ENCODE measurements at places on chromosomes 2 and 18. TPM values are rescaled to one million over a fixed set of nuclear protein-coding genes. Genes with fewer than 3 reads are reported as not detected.

- H3K36me3 ChIP-seq: no peaks in the 10 kb centered on the region
- no peak overlapping the region for H3K4me3 ChIP-seq
- no peaks in the 10 kb centered on the region for H3K27me3 ChIP-seq
- H3K4me1 ChIP-seq: no peaks in the 10 kb centered on the region
- no peak overlapping the region for H3K27ac ChIP-seq
These were observed 569.1 kb downstream of the ARHGAP15 start for GRCh38 chr2:143698352-143698751.

DNA sequence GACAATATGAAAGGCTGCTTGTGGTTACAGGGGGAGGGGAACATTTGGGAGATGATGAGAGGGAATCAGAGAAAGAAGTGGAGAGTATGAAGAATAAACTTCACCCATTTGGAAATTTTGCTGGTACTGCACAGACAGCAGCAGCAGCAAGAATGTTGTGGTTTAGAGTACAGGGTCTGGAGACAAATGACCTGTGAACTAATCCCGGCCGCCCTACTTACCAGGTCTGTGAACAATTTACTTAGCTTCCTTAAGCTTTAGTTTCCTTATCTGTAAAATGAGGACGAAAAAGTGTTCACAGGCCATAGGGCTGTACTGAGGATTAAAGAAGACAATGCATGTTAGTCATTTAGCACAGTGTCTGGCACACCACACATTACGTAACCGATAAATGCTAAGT, 685.4 kb upstream of the CELF4 start:
- H3K27me3 ChIP-seq: no peaks in the 10 kb centered on the region
- no peak overlapping the region for H3K4me3 ChIP-seq
- no peak for DNase-seq
- no peaks in the 10 kb centered on the region for H3K4me1 ChIP-seq

- no peaks in the 10 kb centered on the region for H3K36me3 ChIP-seq
- H3K27me3 ChIP-seq: no peaks in the 10 kb centered on the region
- no peak for DNase-seq
- H3K4me3 ChIP-seq: no peak overlapping the region
These were observed 886.5 kb downstream of the CNTNAP5 start for GRCh38 chr2:124911560-124911959.

- H3K27me3 ChIP-seq: no peaks in the 10 kb centered on the region
- no peak overlapping the region for H3K27ac ChIP-seq
- H3K4me3 ChIP-seq: no peak overlapping the region
- H3K4me1 ChIP-seq: no peaks in the 10 kb centered on the region
These were observed 8.3 kb upstream of the ARHGEF4 start for GRCh38 chr2:130828461-130828860.

DNA sequence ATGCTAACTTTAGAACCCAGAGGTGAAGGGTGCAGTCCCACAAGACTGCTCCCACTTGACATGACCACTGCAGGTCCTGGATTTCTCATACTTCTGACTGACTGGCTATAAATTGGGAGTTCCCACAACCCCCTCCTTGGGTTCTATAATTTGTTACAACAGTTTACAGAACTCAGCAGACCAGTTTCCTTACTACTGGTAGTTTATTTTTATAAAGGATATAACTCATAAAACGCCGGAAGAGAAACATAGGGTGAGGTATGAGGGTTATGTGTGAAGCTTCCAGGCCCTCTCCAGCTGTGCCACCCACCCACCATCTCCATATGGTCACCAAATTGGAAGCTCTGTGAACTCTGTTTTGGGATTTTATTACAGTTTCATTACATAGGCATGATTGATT, 839.6 kb downstream of the TSN start:
- no peak overlapping the region for H3K4me3 ChIP-seq
- H3K27me3 ChIP-seq: no peaks in the 10 kb centered on the region
- H3K36me3 ChIP-seq: no peaks in the 10 kb centered on the region
- no peak overlapping the region for H3K27ac ChIP-seq

DNA sequence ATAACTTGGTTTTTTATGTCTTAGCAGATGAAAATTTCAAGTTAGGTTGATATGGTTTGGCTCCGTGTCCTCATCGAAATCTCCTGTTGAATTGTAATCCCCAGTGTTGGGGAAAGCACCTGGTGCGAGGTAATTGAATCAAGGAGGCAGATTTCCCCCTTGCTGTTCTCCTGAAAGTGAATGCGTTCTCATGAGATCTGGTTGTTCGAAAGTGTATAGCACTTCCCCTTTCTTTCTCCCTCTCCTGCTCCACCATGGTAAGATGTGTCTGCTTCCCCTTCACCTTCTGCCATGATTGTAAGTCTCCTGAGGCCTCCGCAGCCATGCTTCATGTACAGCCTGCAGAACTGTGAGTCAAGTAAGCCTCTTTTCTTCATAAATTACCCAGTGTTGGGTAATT, 242.1 kb upstream of the TNP1 start:
- H3K27me3 ChIP-seq: no peaks in the 10 kb centered on the region
- DNase-seq: no peak
- H3K4me1 ChIP-seq: no peaks in the 10 kb centered on the region

GRCh38 chr2:60899230-60899891, 18.0 kb downstream of the REL start:
- peaks cover 40% of the 10 kb centered on the region for H3K36me3 ChIP-seq
- H3K27me3 ChIP-seq: no peaks in the 10 kb centered on the region
- no peak for DNase-seq

GRCh38 chr2:8169443-8169842, 512.4 kb upstream of the ID2 start:
- H3K4me3 ChIP-seq: no peak overlapping the region
- no peaks in the 10 kb centered on the region for H3K4me1 ChIP-seq
- no peaks in the 10 kb centered on the region for H3K36me3 ChIP-seq
- H3K27ac ChIP-seq: no peak overlapping the region
- H3K27me3 ChIP-seq: no peaks in the 10 kb centered on the region

DNA sequence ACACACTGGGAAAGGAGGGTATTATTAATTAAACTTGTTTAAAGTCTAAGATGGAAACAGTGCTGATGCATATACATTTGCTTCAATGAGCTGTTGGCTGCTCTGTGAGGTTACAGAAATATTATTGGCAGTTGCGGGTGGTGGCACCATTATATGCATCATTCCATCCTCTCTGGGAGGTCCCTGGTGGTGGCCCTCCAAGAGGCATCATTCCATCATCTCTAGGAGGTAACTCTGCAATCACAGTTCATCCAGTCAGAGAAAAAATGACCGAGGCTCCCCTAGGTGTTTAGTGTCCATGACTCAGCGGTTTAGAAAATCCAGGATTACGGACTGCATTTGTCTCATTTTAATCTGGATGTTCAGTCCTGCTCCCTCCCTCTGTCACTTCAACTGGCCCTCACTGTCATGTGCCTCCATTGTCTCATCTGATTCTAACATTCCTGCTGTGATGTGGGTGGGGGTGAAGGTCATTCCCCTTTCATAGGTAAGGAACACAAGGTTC, 15.4 kb downstream of the AFF3 start:
- no peak overlapping the region for H3K27ac ChIP-seq
- H3K4me1 ChIP-seq: no peaks in the 10 kb centered on the region
- H3K27me3 ChIP-seq: no peaks in the 10 kb centered on the region
- H3K4me3 ChIP-seq: no peak overlapping the region
- DNase-seq: no peak

GRCh38 chr2:76159042-76159648, 448.4 kb upstream of the GCFC2 start:
- H3K4me3 ChIP-seq: no peak overlapping the region
- no peak overlapping the region for H3K27ac ChIP-seq
- no peaks in the 10 kb centered on the region for H3K27me3 ChIP-seq
- no peaks in the 10 kb centered on the region for H3K36me3 ChIP-seq
- DNase-seq: no peak

DNA sequence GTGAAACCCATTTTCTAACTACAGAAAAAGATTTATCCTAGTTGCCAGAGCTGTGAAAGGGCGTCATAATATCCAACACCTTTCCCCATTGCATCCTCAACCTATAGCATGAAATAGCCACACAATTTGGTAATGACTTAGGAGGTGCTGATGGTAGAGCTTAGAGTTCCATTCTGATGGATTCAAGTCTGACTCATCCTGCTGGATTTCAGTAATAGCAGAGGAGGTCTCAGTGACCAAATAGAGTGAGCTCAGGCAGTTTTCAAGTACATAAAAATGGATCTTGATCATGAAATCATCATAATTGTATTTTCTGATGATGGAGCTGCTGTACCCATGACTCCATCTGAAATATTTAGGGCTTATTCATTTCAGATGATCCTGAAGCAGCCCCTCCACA, 270.7 kb upstream of the KLHL29 start:
- H3K4me1 ChIP-seq: no peaks in the 10 kb centered on the region
- H3K4me3 ChIP-seq: no peak overlapping the region
- no peaks in the 10 kb centered on the region for H3K36me3 ChIP-seq
- no peak for DNase-seq
- H3K27ac ChIP-seq: no peak overlapping the region

DNA sequence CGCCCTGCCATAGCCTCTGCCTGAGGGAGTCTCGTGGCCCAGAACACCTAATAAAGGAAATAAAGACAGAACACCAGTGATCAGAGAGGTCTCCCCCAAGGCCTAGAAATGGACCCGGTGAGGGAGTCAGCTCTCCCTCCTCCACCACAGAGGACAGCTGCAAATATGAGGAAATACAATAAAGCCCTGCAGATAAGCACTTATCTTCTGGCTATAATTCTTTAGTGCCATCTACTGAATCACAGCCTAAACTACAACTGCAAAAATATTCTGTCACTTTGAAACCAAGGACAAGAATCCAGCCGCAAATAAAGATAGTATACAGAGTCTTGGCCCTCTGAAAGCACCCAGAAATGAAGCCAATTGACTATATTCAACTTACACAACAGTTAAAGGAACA, 42.4 kb upstream of the TACR1 start:
- no peak overlapping the region for H3K27ac ChIP-seq
- no peaks in the 10 kb centered on the region for H3K36me3 ChIP-seq
- no peak overlapping the region for H3K4me3 ChIP-seq

DNA sequence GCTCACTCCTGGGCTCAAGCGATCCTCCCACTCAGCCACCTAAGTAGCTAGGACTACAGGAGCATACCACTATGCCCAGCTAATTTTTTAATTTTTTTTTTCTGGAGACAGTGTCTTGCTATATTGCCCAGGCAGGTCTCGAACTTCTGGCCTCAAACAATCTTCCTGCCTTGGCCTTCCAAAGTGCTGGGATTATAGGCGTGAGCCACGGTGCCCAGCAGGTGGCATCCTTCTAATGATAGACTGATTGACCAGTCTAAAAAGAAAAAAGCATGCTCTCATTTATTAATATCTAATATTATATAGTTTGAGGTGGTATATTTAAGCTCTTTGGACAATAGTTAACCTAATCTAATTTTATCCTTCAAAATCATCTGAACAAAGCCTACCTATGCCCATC, 198.6 kb downstream of the CAMKMT start:
- H3K4me3 ChIP-seq: no peak overlapping the region
- no peaks in the 10 kb centered on the region for H3K36me3 ChIP-seq
- DNase-seq: no peak
- no peak overlapping the region for H3K27ac ChIP-seq

DNA sequence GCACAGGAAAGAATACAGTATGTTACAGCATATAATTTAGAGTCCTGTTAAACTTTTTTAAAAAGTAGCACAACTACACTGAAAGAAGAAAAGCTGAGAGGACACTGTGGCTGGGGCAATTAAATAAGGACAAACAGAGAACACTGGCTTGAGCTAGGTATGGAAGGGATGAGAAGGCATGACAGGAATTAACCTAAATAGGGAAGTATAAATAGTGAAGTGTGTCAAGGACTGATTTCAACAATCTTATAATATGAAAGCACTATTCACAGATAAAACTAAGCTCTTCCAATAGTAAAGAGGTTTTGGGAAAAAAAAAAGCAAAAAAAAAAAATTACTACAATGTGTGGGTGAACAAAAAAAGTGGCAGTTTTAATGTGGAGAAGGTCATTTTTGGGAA, 45.5 kb downstream of the PPP3R1 start:
- H3K36me3 ChIP-seq: no peaks in the 10 kb centered on the region
- no peak for DNase-seq
- no peak overlapping the region for H3K4me3 ChIP-seq
- no peaks in the 10 kb centered on the region for H3K27me3 ChIP-seq
- peaks cover 13% of the 10 kb centered on the region for H3K4me1 ChIP-seq
- no peak overlapping the region for H3K27ac ChIP-seq

KIF5C gene
- 0.75 TPM for total RNA-seq

ERICH2 gene
- total RNA-seq: not detected

DSC3 gene
- not detected for total RNA-seq

CCL20 gene
- 9.3 TPM for total RNA-seq

RGPD6 gene
- total RNA-seq: 9.0 TPM

Data from transverse colon (tissue), 4 donors.